ENCODE measurements at places on chromosomes 3 and 15.

GRCh38 chr15:25710184-25710583, 152.9 kb downstream of the ATP10A start:
- DNase-seq = peak; percentile 57

DNA sequence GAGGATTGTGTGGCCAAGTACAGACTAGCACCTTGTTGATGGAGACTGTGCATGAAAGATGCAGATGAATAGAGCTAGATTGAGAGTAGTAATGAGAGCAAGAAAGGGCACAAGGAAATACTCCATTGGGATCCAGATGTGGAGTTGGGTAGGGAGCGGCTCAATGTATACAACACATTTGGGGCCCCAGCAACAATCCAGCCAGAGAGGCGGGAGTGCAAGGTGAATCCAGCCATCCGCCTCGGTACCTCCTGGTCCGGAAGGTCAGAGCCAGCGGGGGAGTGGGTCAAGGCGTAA, 9.0 kb downstream of the ISL2 start:
- DNase-seq = no peak

DNA sequence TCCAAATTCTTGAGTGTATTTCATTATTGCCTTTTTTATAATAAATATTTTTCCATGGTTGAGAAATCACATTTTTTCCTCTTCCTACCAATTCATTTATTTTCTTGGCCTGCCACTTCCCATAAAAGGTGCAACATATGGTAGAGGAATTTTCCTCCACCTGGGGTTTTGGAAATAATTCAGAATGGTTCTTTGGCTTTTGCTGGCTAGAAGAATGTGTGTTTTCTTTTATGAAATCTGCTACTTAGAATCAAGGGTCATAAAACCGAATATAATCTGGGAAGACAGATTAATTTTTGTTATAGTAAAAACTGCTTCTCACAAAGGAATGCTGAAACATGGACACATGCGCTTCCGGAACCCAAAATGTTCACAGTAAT, 54.0 kb upstream of the POMGNT2 start:
- DNase-seq = no peak

DNA sequence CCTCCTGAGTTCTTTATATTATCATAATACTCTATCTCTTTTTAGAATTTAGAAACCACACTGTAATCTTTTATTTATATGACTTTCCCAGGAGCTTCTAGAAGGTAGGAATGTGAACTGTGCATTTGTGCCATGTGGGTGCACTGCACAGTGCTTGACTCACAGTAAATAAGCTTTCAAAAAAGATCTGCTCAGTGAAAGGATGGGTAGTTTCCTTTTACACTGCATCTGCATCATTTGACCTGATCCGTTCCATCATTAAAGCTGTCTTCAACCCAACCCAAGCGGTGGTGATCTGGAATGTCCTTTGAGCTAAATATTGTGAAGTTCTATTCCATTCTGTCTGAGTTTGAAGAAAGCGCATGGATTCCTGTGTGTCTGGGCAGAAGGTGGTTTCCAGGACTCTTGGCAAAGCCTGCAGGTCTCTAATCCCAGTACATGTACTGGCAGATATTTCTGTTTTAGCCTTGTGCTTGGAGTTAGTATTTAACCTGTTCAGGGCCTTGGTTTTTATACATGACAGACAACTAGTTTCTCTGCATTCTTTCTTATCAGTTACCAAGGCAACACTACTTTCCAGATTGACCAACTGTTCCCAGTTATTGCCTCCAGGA, 96.7 kb downstream of the DHX30 start:
- DNase-seq = no peak

DNA sequence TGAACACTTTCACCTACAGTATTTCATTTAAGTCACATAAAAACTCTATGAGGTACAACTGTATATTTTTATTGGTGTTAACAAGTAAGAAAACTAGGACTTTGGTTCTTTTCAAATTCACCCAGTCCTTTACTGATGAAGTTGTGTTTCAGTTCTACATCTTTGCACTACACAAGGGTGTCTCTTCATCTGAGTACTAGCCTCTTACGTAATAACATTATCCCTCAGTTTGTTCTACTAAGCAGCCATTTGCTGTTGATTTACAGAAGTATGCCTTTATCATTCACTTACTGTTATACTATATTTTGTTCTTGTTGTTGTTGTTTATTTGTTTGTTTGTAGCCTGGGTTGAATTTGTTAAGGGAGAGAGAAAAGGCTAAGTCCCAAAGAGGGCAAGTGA, 311.9 kb downstream of the PLOD2 start:
- no peak for DNase-seq

GRCh38 chr3:70856414-70857162, 544.1 kb upstream of the MDFIC2 start:
- DNase-seq = no peak

- DNase-seq = no peak
Measured at GRCh38 chr15:60118146-60118545, 114.0 kb downstream of the FOXB1 start.

GRCh38 chr3:32238453-32239306, at the start of gene CMTM8:
Gene CMTM8, plus strand, starts transcription at chr3:32238680. Its CDS starts 293 bp downstream, at chr3:32238973.
- peak; percentile 72 for DNase-seq

- no peak for DNase-seq
Measured at GRCh38 chr3:129304146-129304961, 25.7 kb downstream of the HMCES start.

GRCh38 chr3:66303491-66303901, 82.7 kb downstream of the SLC25A26 start:
- DNase-seq = no peak

- DNase-seq = no peak
Measured at GRCh38 chr3:55156851-55157650, 229.2 kb upstream of the LRTM1 start.

- DNase-seq = no peak
Measured at GRCh38 chr3:129619726-129620162, 13.3 kb upstream of the PLXND1 start.

DNA sequence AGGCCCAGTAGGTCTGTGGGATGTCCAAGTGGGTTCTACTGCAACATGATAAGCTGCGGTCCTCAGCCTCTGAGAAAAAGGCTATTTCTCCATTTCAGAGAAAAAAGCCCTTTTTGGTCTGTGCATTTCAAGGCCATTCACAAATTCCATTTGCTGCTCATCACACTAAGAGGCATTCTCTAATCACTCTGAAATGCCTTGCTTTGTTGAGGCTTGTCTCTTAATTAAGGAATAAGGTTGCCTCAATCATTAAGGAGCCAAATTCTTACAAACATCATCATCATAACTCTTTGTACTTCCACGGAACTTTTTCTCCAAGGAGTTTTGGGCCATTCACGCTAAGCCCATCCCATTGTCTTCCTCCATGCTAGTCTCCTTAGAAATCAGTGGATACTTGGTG, 74.4 kb downstream of the BOC start:
- no peak for DNase-seq

DNA sequence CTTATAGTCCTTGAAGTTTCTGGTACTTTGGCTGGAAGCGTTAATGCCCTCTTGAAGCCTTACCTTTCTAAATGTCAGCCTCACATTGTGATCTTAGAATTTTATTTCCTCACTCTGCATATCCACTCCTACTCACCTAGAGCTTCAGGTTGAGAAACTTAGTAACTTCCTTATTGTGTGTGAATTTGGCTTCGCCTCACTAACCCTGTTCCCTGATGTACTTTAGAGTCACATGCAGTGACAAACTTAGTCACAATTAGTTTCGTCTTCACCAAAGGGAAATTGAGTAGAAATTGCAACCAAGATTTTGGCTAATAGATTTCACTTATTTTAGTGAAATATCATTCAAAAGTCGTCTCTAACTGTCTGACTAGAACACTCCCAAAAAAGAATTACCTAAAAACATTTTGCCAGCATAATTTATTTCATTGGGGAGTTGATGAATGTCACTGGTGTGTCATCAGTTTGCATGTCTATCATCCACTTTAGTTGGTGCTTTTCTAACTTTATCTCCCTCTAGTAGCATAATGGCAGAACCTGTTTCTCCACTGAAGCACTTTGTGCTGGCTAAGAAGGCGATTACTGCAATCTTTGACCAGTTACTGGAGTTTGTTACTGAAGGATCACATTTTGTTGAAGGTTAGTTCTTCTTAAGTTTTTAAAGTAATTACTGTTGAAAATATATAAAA, 960 bp downstream of the MFN1 start:
- DNase-seq = no peak

DNA sequence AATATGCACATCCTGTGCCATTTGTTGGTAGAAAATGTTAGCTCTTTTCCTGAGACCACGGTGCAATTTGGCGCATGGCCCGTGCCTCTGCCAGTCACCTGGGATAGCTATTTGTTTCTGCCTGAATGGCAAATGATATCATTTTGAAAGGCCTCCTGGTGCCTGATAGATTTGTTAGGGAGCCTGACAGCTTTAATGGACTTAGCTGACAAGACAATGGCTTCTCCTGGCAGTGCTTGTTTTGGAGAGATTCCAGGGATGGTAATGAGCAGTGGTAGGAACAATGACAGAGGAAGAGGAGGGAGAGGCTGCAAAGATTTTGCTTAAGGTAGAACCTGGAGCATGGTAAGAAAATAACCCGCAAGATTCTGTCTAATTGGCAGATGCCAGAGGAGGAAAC, 268.5 kb downstream of the CLSTN2 start:
- DNase-seq = peak; percentile 53

DNA sequence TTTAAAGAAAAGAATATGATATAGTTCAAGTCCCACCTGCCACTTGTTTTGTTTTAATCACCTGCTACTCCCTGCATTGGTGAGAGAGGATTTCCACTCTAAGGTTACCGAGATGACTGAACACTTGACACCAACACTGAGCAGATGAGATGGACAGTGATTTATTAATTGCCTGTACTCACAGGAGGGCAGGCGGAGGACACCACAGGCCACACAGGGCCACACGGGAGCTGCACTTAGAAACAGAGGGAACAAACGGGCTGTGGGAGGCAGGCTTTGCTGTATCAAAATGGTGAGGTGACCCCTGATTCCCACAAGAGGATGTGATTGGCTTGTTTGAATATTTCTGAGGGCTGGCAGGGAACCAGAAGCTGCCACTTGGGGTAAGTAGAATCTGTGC, 10.8 kb downstream of the MINAR1 start:
- no peak for DNase-seq

GRCh38 chr3:129046037-129046731, 14.4 kb upstream of the GP9 start:
- DNase-seq = no peak

DNA sequence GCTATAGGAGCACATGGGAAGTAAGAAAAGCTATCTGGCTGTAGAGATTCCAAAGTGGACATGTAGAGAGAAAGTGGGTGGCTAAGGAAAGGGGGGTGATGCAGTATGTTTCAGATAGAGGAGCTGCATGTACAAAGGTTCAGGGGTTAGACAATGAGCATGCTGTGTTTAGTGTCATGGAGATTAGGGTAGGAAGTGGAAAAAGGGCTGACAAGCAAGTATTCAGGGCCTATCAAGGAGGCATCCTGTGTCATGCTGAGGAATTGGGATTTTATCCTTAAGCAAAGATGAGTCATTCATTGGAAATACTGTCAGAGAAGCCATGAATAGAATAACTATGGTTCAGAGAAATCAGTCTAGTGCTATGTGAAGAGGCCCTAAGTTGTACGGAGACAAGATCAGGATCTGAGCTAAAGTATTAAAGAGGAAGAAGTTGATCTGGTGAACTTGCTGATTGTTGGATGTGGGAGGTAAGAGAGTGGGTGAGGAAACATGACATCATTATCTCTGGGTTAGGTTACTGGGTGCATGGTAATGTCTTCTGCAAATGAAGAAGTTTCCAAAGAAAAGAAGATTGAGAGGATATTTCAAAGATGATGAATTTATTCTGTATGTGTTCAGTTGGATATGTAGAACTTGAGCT, 176.7 kb upstream of the GOLIM4 start:
- DNase-seq = no peak

GRCh38 chr3:146638718-146639117, 33.6 kb upstream of the PLSCR5 start:
- no peak for DNase-seq

GRCh38 chr15:35774653-35775052, 228.7 kb upstream of the DPH6 start:
- DNase-seq = no peak

- DNase-seq = no peak
Measured at GRCh38 chr3:30462721-30463470, 143.5 kb upstream of the TGFBR2 start.

DNA sequence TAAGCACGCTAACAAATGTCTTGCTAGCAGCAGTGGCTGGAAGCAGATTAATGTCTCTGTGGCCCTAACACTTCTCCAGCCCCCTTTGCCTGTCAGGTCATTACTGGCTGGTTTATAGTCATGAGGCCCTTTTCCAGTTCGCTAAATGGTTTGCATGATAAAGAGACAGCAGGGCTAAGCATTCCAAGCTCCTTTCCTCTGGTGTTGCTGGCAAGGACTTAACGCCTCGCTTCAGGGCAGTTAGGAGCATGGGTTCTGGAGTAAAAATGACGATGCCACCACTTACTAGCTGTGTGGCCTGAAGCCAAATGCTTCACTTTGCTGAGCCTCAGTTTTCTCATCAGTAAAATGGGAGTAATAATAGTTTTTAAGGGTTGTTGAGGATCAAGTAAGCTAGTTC, 185.9 kb downstream of the MEGF11 start:
- DNase-seq = no peak

GRCh38 chr3:47804577-47804976, 1.6 kb downstream of the DHX30 start:
- DNase-seq = no peak

DNA sequence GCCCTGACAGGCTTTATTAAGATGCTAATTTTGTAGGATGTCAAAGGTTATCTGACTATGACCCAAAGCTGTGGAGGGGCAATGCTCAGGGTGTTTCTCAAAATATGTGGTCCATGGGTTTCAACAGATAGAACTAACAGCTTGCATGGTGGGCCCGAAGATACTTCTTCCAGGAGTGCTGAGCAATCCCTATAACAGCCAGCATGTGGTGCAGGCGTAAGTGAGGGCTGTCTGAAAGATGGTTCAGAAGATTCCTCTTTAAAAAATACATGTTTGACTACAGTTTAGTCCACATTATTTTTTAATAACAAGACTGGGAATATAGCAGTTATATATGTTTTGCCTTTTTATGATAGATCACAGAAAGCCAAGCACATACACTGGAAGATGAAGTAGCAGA, 7.6 kb downstream of the SCG3 start:
- DNase-seq = no peak

- no peak for DNase-seq
Measured at GRCh38 chr3:197949191-197949777, 706 bp upstream of the RPL35A start.

- DNase-seq = peak; percentile 33
Measured at GRCh38 chr3:69012100-69012799, 1.2 kb downstream of the EOGT start.

DNA sequence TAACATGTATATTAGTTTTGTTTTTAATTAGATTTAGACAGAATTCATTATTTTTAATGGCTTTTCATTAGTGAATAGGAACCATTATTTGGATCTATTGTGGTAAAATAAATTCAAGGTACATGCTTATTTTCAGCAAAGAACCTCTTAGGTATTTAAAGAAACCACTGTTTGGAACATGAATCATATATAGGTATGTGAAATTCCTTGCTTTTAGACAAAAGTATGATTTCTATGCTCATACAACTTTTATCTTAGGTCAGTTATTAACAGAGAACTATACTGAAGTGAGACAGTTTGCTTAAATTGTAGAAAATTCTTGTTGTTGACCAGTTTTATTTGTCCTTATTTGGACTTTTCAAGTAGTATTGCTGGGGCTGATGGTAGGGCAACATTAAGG, 389.9 kb downstream of the FEZF2 start:
- no peak for DNase-seq

Measured in thyroid gland (tissue), 4 donors.